Activated CD8-positive, alpha-beta T cell treated with anti-CD3 and anti-CD28 coated beads, Interleukin-2, amount 10 ng/mL, durations not matched to agents 7 days and 5 days (primary cell): ENCODE measurements at places on chromosomes 3 and 15. TPM values are rescaled to one million over a fixed set of nuclear protein-coding genes. Genes with fewer than 3 reads are reported as not detected.
A peak's percentile ranks its signal among the peaks of the same experiment; 100 is the strongest.

GRCh38 chr3:72448858-72449257 is 399.4 kb downstream of the SHQ1 start:
- no peak for DNase-seq

The PP2D1 gene
- total RNA-seq = not detected

- no peak for DNase-seq
These were observed 37.9 kb downstream of the AGTR1 start for GRCh38 chr3:148735597-148735996.

DNA sequence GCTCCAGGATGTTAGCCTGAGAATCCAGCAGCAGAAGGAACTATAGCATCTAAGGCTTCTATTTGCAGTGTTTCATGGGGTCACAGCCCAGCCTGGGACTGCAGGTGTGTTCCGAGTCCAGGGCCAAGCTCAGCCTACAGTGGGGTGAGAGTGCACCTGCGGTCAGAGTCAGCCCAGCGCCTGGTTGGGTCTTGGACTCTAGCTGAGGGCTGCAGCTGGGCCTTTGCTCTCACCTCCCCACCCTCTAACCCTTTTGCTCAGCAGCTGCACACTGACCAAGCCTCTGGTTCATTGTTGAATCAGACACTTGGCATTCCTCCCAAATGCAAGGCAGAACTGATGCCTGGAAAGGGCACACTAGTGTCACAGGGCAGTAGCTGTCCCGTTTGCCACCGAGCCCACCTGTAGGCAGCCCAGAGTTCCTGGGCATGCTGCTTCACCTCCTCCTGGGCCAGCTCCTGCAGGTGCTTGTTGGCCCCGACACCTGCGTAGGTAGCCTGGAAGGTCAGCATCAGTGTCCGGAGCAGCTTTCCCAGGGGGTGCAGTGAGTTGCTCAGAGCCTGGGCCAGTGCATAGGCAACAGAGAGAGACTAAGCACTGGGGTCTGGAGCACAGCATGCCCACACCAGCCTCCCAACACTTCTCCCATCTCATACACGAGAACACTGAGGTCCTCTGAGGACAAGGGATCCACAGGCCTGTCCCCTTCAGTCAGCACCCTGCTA is 17.5 kb downstream of the ALS2CL start:
- no peak for DNase-seq

GRCh38 chr3:64187065-64187959 is 38.0 kb downstream of the PRICKLE2 start:
- no peak for DNase-seq

GRCh38 chr3:129553719-129554118 is 10.7 kb downstream of the H1-8 start:
- peak; percentile 33 for DNase-seq

DNA sequence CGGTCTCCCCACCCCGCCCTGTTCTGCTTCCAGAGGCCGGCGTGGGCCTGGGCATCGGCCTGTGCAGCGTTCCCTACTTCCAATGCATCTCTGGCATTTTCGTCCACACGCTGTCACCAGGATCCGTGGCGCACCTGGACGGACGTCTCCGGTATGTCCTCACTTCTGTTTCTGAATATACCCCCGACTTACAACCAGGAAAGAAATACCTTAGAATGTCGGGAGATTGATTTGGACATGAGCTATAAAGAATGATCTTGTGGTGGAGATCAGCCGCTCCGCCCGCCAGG is 41.4 kb downstream of the STARD5 start:
- no peak for DNase-seq

- DNase-seq = no peak
These were observed 36.2 kb downstream of the ZPLD1 start for GRCh38 chr3:102471001-102471400.

DNA sequence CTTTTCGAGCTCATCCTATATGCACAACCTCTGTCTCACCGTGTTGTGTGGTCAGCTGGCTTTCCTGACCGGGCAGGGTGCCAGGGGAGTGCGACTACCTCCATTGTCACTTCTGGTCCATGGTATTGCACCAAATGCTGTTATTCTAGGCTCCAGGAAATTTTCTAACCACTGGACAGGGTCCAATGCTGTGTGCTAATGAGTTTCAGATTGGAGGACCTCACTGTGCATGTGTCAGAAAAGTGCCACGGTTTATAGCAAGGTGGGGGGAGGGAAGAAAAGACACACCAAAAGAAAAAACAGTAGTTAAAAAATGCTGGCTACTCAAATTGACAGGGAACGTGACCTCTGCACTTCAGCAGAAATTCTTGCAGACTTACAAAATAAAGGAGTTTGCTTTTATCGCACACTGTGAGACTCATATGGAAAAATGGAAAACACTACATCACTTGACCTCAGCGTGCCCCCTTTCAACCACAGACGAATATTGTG is 480.1 kb downstream of the FOXP1 start:
- DNase-seq = no peak

GRCh38 chr15:67903708-67904107 is 63.9 kb upstream of the RNU6-1 start:
- DNase-seq = no peak

- DNase-seq = no peak
These were observed 294.2 kb upstream of the COL8A1 start for GRCh38 chr3:99344216-99344615.

DNA sequence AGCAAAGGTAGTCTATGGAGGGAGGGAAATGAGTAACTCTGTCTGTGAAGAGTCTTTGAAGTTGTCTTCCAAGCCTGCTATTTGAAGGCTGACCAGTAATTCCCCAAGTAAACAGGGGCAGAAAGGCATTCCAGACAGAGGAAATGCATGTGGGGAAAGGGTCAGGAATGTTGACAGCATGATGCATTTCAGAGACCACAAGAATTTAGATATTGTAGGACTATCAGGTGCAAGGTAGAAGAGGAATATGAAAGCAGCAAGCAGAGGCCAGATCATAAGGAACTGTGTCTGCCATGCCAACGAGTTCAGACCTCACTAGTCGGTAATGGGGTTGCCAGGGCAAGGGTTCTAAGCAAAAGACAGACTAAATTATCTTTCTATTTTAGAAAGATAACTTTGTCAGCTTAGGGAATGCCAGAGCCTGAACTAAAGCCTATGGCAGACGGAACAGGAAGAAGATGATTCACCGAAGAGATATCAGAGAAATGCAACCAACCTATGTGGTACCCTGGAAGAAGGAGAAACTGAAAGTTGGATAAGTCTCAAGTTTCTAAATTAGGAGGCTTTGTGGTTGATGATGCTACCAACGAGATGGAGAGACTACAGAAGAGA is 327.0 kb upstream of the RORA start:
- DNase-seq = no peak

DNA sequence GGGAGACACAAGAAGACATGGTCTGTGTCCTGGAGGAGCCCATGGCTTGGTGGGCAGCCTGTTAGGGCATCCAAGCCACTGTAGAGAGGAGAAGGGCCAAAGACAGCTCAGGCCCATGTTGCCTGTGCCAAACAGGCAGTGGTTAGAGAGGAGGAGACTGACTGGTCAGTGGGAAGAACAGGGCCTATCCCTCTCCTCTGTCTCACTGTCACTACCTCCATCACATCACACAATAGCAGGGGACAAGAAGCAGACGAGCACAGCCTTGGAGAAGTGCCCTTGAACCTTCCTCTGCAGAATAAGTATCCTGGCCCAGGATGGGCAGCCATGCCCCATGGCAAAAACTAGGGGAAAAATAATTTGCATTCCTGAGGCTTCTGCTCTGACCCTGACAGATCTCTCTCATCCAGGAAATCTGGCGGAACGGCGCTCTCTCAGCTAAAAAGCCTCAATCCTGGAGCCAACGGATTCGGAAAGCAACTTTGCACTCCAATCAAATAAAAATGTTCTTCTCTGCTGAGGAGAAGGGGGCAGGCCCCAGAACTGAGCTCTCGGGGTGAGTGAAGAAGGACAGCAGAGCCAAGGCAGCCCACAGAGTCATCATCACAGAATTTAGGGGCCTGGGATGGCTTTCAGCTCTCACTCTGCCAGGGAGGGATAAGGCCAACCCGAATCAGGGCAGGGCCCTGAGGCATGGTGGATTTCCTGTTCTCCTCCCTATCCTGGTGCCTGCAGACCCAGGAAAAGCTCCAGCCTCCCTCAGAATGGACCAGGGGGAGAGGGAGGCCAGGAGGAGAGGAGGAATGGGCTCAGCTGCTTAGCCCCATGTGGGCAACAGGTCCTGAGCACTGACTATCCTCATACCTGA is 1.6 kb downstream of the SHF start:
- DNase-seq = no peak

DNA sequence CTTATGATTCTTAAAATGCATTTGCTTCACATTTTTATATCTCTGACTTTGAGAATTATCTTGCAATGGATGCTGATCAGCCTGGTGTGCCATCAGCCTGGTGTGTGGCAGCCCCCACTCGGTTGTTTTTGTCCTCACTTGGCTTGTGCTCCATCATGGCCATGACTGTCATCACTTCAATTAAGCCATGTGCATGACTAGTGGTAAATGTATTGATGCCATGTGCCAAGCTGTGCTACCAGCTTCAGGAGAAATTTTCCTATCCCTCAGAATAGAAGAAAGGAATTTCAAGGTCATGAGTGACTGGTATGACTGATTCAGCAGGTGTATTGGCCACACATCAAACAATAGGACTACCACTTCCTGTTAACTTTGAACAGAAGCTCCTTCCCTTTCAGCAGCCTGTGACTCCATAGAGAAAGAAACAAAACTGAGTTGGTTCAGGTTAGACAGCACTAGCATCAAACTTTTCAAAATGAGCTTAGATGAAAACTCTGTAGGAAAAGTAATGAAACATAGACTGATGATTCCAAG is 251.7 kb downstream of the GRM7 start:
- DNase-seq = no peak

The FAM174B gene
- 3.3 TPM for total RNA-seq
